Fibroblast of skin of left biceps (primary cell): ENCODE measurements at places on chromosomes 4 and X.

GRCh38 chr4:147287588-147287890 is 193.4 kb upstream of the EDNRA start:
- DNase-seq: no peak

DNA sequence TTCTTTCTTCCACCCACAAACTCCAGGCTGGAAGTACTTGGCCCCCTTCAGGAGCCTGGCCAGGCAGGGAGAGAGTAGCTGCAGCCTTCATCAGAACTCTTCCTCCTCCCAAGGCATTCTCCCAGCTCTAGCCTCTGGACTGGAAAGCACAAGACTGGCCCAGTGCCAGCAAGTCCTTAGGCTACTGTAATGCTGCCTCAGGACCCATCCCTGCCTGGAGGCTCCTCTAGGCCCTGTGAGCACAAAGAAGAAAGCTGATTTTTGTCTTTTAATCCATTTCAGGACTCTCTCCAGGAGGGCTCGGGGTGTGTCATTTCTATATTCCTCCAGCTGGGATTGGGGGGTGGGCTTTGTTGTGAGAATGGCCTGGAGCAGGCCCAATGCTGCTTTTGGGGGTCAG is 10.8 kb downstream of the AWAT2 start:
- DNase-seq: no peak

- no peak for DNase-seq
These were observed 60.5 kb upstream of the SLC25A4 start for GRCh38 chr4:185082561-185082960.

DNA sequence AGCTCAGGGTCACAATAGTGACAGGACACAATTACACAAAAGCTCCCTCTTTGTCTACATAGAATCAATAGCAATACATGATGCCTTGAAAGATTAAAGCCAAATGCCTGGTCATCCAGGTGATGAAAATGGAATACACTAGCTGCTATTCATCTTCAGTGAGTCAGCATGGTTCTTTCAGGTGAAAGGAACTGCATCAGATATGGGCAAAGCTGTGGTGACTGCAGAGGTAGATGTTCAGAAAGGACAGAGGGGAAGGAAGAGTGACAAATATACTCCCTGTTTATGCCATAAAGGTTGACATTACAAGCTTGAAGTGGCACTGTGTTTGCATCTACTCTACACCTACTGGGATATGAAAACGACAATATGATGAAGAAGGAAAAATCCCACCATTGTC is 20.0 kb upstream of the FTHL17 start:
- DNase-seq: no peak

DNA sequence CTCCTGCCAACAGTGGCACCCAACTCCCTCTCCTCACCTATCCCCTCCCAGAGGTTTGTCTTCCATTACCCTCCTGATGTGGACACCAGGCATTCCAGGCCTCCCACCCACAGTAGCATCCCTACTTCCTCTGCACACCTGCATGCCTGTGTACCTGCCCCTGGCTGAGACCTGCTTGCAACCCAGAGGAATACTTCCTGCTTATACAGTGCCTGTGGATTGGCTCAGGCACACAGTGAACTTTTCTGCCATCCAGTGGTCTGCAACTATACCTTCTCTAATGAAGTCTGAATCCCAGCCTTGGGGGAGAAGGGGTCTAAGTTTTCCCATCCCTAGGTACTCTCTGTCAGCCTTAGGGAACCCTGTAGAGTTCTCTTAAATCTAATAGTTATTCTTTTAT is 169.9 kb downstream of the IQCM start:
- no peak for DNase-seq
